ENCODE measurements at places on chromosomes 3 and 15. TPM values are rescaled to one million over a fixed set of nuclear protein-coding genes. Genes with fewer than 3 reads are reported as not detected.

Gene PLS1
- 1.3 TPM for total RNA-seq

Gene PPARG
- 0.37 TPM for total RNA-seq

- no peak for DNase-seq
Measured at GRCh38 chr3:24678421-24678865, 183.8 kb upstream of the THRB start.

GRCh38 chr3:119829420-119829819, 47.5 kb downstream of the NR1I2 start:
- no peak for DNase-seq

Gene P2RY13
- not detected for total RNA-seq

DNA sequence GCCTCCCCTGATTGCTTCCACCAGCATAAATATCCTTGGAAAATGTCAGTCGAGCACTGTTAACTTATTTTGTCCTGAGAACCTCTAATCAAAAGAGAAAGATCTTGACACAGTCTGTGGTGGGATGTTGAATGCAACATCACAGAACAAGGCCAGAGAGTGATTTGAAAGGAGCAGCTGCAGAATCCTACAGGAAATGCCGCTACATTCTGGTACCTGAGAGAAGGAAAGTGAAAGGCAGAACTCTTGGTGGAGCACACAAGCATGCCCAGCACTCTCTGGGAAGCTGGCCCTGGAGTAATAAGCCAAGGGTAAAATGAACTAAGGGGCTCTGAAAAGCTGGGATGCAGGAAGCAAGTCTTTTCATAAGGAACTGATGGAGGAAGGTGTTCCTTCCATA, 75.8 kb downstream of the CBLB start:
- no peak for DNase-seq

DNA sequence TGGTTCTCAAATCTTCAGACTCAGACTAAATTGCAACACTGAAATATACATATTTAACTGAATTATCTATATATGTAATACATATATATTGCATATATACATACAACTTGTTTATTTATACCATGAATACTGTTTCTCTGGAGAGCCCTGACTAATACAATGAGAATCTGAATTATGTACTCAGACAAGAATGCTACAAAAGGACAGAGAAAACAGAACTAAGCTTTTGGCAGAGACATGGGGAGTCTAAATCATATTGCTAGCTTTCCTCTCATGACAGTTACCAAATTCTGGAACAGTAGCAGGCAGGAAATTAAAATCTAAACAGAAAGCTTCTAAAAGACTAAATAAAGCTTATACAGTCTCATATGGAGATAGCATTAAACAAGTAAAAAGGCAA, 142.4 kb upstream of the KCNMB2 start:
- no peak for DNase-seq

DNA sequence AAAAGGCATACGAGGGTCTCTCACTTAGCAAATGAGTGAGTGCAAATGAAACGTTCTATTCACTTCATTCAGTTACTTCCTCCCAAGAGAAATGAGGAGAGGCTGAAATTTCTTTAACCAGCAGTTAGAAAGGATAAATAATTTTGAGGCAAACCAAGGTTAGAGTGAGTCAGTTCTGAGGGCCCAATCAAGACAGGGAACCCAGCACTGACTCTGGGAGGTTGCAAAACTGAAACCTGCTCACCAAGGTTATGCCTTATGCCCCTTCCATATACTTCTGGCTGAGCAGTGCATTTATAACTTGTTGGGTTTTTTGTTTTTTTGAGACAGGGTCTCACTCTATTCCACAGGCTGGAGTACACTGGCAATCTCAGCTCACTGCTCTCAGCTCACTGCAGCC, 4.5 kb upstream of the RPSA start:
- no peak for DNase-seq

Gene MYZAP
- total RNA-seq: not detected

Gene FOXB1
- total RNA-seq: not detected

- DNase-seq: no peak
Measured at GRCh38 chr15:93414576-93415231, 325.7 kb upstream of the RGMA start.

- DNase-seq: no peak
Measured at GRCh38 chr15:46278486-46279090, 643.8 kb downstream of the SQOR start.

GRCh38 chr15:101615986-101616848, 36.0 kb downstream of the TM2D3 start:
- peak; percentile 56 for DNase-seq

DNA sequence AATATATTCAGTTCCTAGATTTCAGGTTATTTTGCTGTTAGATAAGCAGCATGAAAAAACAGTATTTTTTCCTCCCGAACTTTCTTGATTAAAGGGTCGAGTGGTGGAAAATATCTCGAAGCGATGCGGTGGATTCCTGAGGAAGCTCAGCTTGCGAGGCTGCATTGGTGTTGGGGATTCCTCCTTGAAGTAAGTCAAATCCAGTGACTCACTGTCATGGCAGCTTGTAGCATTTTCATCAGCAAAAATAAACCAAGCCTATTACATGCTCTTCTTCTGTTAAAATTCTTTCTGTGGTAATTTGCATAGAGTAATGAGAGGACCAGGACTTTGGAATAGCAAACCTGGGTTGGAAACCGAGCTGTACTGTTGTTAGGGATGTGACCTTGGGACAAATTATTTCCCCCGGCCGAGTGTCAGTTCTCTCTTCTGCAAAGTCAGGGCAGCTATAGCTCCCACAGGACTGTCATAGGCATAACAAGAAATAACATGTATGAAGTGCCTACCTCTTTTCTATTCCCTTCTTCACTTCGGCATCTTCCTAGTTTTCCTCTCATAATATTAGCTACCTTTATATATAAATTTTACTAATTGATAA, 75.6 kb downstream of the UBP1 start:
- no peak for DNase-seq

GRCh38 chr15:39944726-39945125, 10.8 kb downstream of the EIF2AK4 start:
- DNase-seq: no peak

Gene MESD
- 21.9 TPM for total RNA-seq

DNA sequence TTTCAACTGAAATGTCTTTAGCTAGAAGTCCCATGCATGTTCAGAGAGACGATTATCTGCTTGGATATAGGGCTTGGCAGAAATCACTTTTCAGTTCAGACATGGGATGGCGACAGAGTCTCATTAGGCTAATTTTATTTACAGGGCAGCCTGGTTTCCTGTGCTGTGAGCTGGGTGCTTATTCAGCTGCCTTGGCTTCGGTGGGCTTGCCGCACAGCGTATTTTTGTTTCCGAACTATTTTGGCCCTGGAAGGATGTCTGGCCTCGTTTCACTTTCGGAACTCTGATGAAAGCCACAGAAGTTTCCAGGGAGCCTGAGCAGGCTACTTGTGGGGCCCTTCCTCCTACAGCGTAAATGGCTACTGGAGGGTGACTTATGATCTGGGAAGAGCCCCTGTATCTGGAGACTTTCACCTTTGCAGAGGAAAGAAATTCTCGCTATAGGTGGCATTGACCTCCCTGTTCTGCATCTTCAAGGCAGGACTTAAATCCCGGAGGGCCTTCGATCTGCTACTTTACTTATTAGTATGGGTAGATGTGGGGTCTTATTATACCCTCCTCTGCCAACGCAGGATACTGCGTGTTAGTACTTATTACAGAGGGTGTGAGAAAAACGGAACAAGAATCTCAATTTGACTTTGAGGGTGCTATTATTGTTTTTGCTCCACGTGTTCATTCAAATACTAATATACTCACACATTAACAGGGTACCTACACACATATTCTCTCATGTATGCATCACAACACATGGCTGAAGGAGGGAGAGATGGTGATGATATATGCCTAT, 364.0 kb upstream of the RBMS3 start:
- no peak for DNase-seq

Gene RASL12
- 0.44 TPM for total RNA-seq

- DNase-seq: no peak
Measured at GRCh38 chr3:149005416-149005815, 14.1 kb downstream of the GYG1 start.

Data from glutamatergic neuron (in vitro differentiated cells).